ENCODE measurements at places on chromosomes 5 and 9. TPM values are rescaled to one million over a fixed set of nuclear protein-coding genes. Genes with fewer than 3 reads are reported as not detected.
A peak's percentile ranks its signal among the peaks of the same experiment; 100 is the strongest.

DNA sequence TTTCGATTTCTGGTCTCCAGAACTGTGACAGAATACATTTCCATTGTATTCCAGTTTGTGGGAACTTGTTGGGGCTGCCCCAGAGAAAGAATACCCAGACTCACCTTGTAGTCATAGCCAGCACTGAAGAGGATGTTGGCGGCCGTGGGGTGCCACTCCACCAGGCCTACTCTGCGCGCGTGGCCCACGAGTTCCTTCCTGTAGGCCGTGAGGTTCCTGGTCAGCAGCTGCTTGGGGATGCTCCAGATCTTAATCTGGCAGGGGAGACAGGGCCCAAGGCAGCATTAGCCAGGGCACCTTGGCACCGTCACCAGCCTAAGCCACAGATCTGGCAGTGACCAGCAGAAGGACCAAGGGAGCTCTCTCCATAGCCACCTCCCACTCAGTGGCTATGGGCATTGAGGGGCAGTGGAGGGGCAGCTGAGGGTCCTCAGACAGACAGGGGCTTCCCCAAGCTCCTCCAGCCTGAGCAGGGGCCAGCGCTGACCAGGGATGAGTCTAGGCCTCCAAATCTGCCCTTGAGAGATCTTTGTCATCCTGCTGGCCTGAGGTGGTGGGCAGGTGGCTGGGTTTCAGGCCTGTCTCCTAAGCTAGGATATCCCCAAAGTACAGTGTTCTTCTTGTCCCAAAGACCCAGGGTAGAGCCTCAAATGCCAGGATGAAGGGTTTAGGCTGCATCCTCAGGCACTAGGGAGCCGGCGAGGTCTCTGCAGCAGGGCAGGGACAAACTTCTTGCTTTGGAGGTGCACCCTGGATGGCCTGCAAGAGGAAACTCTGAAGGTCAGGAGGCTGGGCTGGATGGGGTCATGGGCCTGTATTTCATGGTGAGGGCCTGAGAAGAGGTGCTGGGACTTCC lies 15.9 kb upstream of the TRIM14 start:
- H3K27me3 ChIP-seq = no peaks in the 10 kb centered on the region
- no peak overlapping the region for H3K27ac ChIP-seq
- DNase-seq = no peak
- no peak overlapping the region for H3K4me3 ChIP-seq
- H3K36me3 ChIP-seq = no peaks in the 10 kb centered on the region
- H3K4me1 ChIP-seq = no peaks in the 10 kb centered on the region

DNA sequence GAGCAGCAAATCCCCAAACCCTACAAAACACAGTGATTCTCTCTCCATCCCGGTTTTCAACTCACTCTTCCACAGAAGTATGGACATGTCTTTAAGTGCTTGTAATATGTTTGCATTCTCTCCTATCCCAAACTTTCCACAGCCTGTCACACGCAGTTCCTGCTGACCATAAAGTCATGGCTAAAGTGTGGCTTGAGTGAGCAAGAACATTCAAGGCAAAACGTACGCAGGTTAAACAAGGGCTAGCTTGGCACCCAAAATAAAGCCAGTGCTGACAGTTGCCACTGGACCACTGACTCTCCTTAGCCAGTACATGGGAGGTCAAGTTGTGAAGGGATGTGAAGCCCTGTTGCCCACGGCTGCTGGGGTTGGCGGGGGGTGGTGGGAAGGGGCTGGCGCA lies 211.1 kb upstream of the IRX1 start:
- no peak overlapping the region for H3K27ac ChIP-seq
- no peak for DNase-seq
- no peaks in the 10 kb centered on the region for H3K36me3 ChIP-seq
- no peaks in the 10 kb centered on the region for H3K27me3 ChIP-seq
- no peaks in the 10 kb centered on the region for H3K4me1 ChIP-seq

- H3K4me1 ChIP-seq = no peaks in the 10 kb centered on the region
- H3K27me3 ChIP-seq = no peaks in the 10 kb centered on the region
- H3K27ac ChIP-seq = no peak overlapping the region
- H3K4me3 ChIP-seq = no peak overlapping the region
- DNase-seq = no peak
Measured at GRCh38 chr5:54680998-54681397, 163.4 kb downstream of the SNX18 start.

- H3K27ac ChIP-seq = no peak overlapping the region
- DNase-seq = no peak
- no peaks in the 10 kb centered on the region for H3K27me3 ChIP-seq
- H3K4me1 ChIP-seq = peaks cover 22% of the 10 kb centered on the region
Measured at GRCh38 chr9:93295031-93295430, 111.1 kb downstream of the WNK2 start.

- no peaks in the 10 kb centered on the region for H3K36me3 ChIP-seq
- peaks cover under 1% of the 10 kb centered on the region for H3K4me1 ChIP-seq
- DNase-seq = no peak
- no peak overlapping the region for H3K4me3 ChIP-seq
Measured at GRCh38 chr9:113525205-113525604, 61.7 kb downstream of the RGS3 start.

- H3K27me3 ChIP-seq = no peaks in the 10 kb centered on the region
- H3K27ac ChIP-seq = peak overlapping the region; percentile 21
- peak; percentile 78 for DNase-seq
- peaks cover 15% of the 10 kb centered on the region for H3K4me1 ChIP-seq
- peaks cover 9% of the 10 kb centered on the region for H3K36me3 ChIP-seq
- H3K4me3 ChIP-seq = no peak overlapping the region
Measured at GRCh38 chr5:55344392-55344992, 36.7 kb downstream of the MTREX start.

- no peaks in the 10 kb centered on the region for H3K4me1 ChIP-seq
- H3K4me3 ChIP-seq = no peak overlapping the region
- no peaks in the 10 kb centered on the region for H3K36me3 ChIP-seq
- no peak overlapping the region for H3K27ac ChIP-seq
Measured at GRCh38 chr5:170338933-170339779, 41.6 kb upstream of the LCP2 start.

DNA sequence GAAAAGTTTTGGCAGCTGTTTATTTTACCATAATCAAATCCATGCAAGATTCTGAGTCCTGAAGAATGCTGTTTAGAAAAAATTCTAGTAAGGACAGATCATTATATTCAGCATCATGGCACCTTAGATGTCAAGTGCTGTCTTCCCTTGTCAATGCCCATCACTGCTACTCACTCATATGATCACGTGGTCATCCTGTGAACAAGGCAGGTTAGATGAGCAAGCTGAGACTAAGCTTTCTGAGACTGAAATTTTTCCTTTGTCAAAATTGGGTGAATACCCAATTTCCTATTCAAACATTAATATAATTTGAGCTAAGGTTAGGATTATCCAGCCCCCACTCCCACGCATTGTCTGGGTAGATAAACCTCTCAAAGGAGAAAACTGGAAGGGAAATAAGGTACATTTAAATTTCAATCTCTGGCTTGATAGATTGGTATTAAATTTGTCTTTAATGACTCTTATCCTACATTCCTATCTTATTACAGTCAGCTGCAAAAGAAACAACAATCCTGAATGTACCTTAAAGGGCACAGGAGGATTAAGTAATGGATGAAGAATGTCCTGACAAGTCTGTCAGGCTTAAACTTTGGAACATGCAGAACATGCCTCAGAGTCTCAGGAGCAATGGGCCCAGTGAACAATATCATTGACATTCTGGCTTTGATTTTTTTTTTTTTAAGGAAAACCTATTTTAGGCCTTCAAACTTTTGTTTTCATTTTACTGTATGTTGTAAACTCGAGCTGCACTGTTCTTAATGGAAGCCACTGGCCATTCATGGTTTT lies 148.7 kb upstream of the RANBP3L start:
- no peaks in the 10 kb centered on the region for H3K27me3 ChIP-seq
- H3K4me1 ChIP-seq = no peaks in the 10 kb centered on the region
- H3K27ac ChIP-seq = no peak overlapping the region
- no peak for DNase-seq
- no peaks in the 10 kb centered on the region for H3K36me3 ChIP-seq

- DNase-seq = no peak
- H3K27ac ChIP-seq = no peak overlapping the region
- H3K4me1 ChIP-seq = no peaks in the 10 kb centered on the region
- no peak overlapping the region for H3K4me3 ChIP-seq
Measured at GRCh38 chr5:159459951-159460538, 129.8 kb upstream of the IL12B start.

GRCh38 chr5:74028406-74028805 lies 402.4 kb downstream of the ARHGEF28 start:
- no peak overlapping the region for H3K4me3 ChIP-seq
- no peaks in the 10 kb centered on the region for H3K4me1 ChIP-seq
- no peaks in the 10 kb centered on the region for H3K36me3 ChIP-seq
- no peak for DNase-seq

DNA sequence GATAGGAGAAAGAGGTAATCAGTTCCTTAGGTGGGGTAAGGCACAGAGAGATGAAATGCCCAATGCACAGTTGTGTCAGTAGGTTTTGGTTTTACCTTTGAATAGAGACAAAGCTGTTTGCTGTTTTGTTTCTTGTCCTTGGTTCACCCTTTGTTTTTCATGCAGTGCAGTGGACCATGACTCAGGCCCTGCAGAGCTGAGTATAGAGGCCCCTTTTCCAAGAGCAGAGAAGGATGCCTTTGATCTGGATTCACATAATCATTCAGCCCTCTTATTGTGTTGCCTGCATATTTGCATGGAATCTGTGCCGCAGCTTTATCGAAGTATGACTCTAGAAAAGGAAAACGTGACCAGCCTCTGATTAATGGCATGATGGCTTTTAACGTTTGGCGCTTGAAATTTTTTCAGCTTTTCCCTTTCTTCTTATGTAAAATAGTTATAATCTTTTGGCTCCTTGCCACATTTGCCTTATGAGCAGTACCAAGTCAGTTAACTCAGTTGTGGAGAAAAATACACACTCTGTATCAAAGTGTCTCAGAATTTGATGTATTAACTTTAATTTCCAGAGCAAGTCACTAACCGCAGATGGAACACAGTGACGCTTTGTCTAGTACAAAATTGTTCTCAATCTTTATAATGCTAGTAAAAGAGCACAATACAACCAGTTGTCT lies 197.6 kb downstream of the KDM4C start:
- H3K27me3 ChIP-seq = no peaks in the 10 kb centered on the region
- DNase-seq = no peak
- no peak overlapping the region for H3K4me3 ChIP-seq

DNA sequence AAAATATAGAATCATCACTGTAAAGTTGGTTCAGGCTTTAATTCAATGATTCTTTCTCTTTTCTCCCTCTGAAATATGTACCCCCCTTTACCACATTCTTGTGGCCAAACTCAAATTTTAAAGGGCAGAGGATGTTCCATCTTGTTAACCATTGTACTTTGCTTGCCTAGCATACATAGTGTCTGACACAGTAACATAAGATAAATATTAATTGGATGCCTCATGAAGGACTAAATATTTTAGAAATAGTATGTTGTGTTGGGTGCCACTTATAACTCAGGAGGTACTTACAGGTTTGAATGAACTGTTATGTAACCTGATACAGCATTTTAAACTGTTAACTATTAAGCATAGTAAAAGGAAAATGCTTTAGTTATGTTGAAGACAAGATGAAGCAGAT lies 71.5 kb downstream of the NIPBL start:
- H3K27ac ChIP-seq = no peak overlapping the region
- DNase-seq = no peak
- no peaks in the 10 kb centered on the region for H3K27me3 ChIP-seq
- peaks cover 27% of the 10 kb centered on the region for H3K4me1 ChIP-seq
- no peaks in the 10 kb centered on the region for H3K36me3 ChIP-seq

DNA sequence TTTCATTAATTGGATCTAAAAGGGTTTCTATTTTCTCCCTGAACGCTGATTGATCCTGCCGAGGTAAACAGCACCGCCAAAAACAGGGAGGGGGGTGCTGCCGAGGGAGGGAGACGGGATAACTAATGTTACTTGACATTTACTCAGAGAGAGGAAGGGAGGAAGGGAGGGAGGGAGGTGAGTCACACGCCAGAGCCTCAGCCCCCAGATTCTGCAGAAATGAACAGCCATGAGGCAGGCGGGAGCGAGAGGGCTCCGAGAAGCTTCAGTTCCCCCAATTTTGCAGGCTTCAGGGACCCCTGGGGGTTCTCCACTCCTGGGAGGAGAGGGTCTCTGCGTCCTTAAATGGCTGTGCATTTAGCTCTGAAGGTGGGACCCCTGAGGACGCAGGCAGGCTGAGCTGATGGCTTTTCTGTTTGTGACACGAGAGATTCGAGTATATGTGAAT lies 59.1 kb upstream of the IER5L start:
- no peak overlapping the region for H3K4me3 ChIP-seq
- no peaks in the 10 kb centered on the region for H3K27me3 ChIP-seq
- no peaks in the 10 kb centered on the region for H3K4me1 ChIP-seq
- H3K36me3 ChIP-seq = no peaks in the 10 kb centered on the region

GRCh38 chr9:108108280-108108851 lies 618.8 kb upstream of the KLF4 start:
- no peaks in the 10 kb centered on the region for H3K27me3 ChIP-seq
- H3K4me3 ChIP-seq = no peak overlapping the region
- H3K36me3 ChIP-seq = no peaks in the 10 kb centered on the region
- no peak overlapping the region for H3K27ac ChIP-seq

DNA sequence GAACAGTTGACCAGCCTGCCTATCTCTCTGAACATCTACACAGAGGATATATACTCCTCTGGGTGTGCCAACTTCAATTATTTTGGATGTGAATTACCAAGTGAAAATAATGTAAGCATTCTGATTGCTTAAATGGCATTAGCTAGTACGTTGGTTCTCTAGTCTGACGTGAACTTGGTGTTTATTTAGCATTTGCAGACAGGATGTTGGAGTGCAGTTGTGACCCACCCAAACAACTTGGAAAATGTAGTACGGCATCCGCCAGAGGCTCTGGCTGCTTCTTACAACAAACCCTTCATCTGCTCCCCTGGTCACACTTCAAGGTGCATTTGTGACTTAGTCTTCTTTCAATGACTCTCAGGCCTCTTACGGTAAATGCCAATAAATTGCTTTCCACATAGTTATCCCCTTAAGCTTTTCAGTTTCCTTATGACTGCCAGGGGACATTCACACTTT lies 616.6 kb downstream of the PDE4D start:
- DNase-seq = no peak
- H3K27me3 ChIP-seq = no peaks in the 10 kb centered on the region
- H3K4me3 ChIP-seq = no peak overlapping the region
- no peaks in the 10 kb centered on the region for H3K36me3 ChIP-seq

GRCh38 chr5:33690374-33691135 lies 201.2 kb downstream of the ADAMTS12 start:
- H3K4me1 ChIP-seq = no peaks in the 10 kb centered on the region
- peak; percentile 3 for DNase-seq
- no peaks in the 10 kb centered on the region for H3K27me3 ChIP-seq
- no peak overlapping the region for H3K27ac ChIP-seq
- no peak overlapping the region for H3K4me3 ChIP-seq

Gene RHOBTB3
- total RNA-seq = 153 TPM

Gene SUB1
- total RNA-seq = 30.1 TPM

Gene SPINK13
- total RNA-seq = 2.6 TPM

Gene SLC36A3
- total RNA-seq = not detected

Gene RELL2
- total RNA-seq = 8.9 TPM

Gene EFNA5
- total RNA-seq = 3.4 TPM

Gene CTNNAL1
- 23.9 TPM for total RNA-seq

Gene TRMO
- total RNA-seq = 14.5 TPM

Gene ALDH7A1
- total RNA-seq = 27.0 TPM

Gene IL17B
- not detected for total RNA-seq

Gene OBP2B
- not detected for total RNA-seq

Gene FOXD4
- total RNA-seq = 0.99 TPM

Gene CFAP157
- 2.3 TPM for total RNA-seq

Gene ARL14EPL
- total RNA-seq = not detected
